ENCODE measurements at places on chromosomes 13 and 19.

DNA sequence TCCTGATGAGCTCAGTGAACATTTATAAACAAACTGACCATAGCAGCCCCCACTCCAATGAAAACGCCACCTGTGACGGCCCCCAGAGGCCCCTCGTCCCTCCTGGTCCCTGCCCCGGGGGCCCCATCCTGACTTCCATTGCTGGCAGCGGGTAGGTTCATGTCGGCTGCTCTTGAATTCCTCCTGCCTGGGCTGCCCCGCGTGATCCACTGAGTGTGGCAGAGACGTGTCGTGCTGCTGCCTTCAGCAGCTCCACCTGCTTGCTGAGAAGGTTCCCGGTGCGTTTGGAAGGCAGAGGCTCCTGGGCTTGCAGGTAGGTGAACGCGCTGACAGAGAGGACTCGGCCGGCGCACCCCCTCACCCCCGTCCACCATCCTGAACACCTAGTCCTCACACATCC lies 11.6 kb downstream of the C2CD4C start:
- no peak for DNase-seq

- DNase-seq = no peak
Measured at GRCh38 chr13:71394176-71394575, 472.8 kb downstream of the DACH1 start.

- no peak for DNase-seq
Measured at GRCh38 chr13:113802090-113802531, 43.1 kb downstream of the TMEM255B start.

DNA sequence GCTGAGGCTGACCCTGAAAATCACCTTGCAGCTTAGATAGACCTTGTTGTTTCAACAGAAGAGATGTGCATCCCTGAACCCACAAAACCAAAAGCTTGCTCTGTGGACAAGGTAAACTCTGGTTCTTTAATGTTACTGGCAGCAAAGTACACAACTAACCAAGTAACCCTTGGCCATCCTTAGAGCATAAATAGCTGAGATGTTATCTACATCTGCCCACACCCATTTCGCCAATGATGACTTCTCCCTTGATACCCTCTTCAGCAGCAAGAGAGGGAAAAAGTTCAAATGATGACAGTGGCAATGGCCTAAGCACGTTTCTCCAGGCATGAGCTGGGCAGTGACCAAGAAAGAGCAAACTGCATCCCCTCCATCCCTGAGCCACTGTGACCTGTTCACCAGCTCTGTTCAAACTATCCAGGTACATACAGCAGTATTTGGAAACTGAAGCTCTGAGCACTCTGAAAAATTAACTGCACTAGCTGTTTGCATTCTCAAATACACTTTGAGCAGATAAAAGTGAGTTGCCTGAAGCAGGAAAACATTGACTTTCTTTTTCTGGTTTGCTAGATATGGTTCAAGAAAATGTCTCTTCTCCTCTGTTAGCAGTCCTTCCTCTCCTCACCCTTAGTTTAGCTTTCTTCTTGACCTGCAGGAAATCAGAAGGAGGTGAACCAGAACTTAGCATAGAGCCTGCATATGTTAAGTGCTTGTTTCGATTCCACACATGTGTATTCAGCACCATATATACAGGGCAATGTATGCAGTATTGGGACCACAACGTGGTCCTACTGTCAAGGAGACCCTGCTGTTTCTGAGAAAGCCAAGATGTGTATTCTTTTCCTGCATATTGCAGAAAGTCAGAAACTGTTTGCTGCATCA lies 231.7 kb downstream of the FOXO1 start:
- no peak for DNase-seq

GRCh38 chr13:65940720-65941119 lies 1289.4 kb downstream of the PCDH9 start:
- no peak for DNase-seq

- DNase-seq = no peak
Measured at GRCh38 chr13:37295071-37295470, 189.6 kb upstream of the CSNK1A1L start.

DNA sequence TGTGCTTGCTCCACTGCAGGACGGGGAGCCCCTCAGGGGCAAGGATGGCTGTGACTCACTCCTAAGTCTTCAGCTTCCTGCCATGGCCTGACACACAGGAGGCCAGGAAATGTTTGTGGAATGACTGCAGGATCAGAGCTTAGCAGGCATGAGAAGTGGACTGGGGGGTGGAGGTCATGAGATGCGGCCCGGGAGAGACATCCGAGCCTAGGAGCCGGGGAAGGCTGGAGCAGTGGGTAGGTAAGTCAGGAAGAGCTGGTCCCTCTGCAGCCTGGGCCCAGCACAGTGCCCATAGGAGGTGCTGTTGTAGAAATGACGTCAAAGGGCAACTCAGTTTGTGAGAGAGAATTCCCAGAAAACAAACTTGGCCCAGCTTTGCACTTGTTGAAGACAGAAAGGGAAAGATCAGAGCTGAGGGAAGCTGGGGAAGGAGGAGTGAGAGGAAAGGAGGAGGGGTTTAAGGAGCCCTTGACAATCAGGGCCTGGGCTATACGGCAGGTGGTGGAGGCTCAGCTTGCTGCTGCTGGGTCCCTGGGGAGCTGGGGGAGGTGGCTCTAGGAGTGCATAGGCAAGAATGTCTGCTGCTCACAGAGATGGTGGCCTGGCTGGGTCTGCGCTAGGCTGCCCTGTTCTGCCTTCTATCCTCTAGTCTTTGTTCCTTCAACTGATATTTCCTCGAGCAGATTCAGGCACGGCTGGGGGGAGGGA lies 18.5 kb downstream of the POU2F2 start:
- DNase-seq = peak; percentile 69

- DNase-seq = peak; percentile 69
Measured at GRCh38 chr19:1264801-1265614, 4.1 kb upstream of the CIRBP start.

- DNase-seq = no peak
Measured at GRCh38 chr13:20997301-20998161, 63.9 kb downstream of the LATS2 start.

GRCh38 chr19:18745012-18745735 lies 45.9 kb downstream of the COMP start:
- no peak for DNase-seq

- DNase-seq = no peak
Measured at GRCh38 chr19:54883228-54883627, 9.2 kb downstream of the FCAR start.

Measured in germinal center (tissue), 1 donor.